ENCODE measurements at places on chromosomes 7 and 10. TPM values are rescaled to one million over a fixed set of nuclear protein-coding genes. Genes with fewer than 3 reads are reported as not detected.
A peak's percentile ranks its signal among the peaks of the same experiment; 100 is the strongest.

DNA sequence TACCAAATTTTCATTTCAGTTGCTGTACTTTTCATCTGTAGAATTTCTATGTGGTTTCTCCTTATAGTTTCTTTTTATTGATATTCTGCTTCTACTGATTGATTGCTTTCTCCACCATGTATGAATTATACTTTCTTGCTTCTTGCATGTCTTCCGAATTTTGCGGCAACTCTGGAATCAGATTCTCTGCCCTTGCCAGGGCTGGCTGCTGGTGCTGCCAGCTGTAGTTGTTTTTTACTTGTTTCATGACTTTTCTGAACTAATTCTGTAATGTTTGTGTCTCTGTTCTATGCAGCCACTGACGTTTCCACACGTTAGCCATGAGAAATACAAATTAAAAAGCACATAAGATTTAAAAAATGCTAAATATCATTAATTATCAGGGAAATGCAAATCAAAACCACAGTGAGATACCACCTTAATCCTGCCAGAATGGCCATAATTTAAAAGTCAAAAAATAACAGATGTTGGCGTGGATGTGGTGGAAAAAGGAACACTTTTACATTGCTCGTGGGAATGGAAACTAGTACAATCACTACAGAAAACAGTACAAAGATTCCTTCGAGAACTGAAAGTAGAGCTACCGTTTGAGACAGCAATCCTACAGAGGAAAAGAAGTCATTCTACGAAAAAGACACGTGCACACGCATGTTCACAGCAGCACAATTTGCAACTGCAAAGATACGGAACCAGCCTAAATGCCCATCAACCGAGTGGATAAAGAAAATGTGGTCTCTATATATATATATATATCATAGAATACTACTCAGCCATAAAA, 51.5 kb downstream of the MAD1L1 start:
- H3K27me3 ChIP-seq: no peaks in the 10 kb centered on the region
- H3K36me3 ChIP-seq: peaks cover 9% of the 10 kb centered on the region
- H3K4me1 ChIP-seq: peaks cover 2% of the 10 kb centered on the region
- H3K27ac ChIP-seq: no peak overlapping the region
- H3K4me3 ChIP-seq: no peak overlapping the region

- no peak overlapping the region for H3K27ac ChIP-seq
- no peaks in the 10 kb centered on the region for H3K36me3 ChIP-seq
- no peak overlapping the region for H3K4me3 ChIP-seq
- no peak for DNase-seq
- no peaks in the 10 kb centered on the region for H3K27me3 ChIP-seq
Observed at GRCh38 chr7:100568896-100569844, 4.5 kb downstream of the SAP25 start.

GRCh38 chr10:76337641-76338040, 906.2 kb downstream of the LRMDA start:
- DNase-seq: no peak
- no peak overlapping the region for H3K4me3 ChIP-seq
- H3K36me3 ChIP-seq: peaks cover 12% of the 10 kb centered on the region
- peak overlapping the region; percentile 89 for H3K27ac ChIP-seq

DNA sequence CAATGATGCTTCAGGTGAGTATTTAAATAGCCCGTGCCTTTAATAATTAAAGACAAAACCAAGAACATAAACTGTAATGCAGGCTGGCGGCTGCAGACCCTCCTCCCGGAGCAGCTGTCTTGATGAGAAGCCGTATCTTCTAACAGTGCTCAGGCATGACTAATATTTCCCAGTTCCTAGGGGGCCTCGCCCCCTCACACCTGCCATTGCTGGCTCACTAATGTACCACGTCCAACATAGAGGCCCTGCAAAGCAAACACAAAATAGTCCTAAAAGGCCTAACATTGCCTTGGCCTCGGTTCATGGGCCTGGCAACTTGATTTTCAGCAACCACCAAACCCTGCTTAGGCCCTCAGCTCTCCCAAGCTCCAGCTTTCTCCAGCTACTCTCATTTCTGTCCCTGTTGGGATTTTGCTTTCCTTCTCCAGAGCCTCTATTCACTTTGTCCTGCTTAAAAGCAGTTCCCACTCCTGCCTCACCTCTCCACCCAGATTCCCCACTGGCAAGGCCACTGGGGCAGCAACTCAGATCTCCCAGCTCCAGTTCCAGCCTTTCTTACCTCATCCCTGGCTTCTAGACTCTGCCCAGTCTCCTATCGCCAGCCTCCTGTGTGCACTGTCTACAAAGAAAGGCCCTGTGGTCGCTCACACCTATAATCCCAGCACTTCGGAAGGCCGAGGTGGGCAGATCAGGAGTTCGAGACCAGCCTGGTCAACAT, 16.2 kb downstream of the SORBS1 start:
- H3K27me3 ChIP-seq: peaks cover 23% of the 10 kb centered on the region
- no peaks in the 10 kb centered on the region for H3K4me1 ChIP-seq
- H3K4me3 ChIP-seq: no peak overlapping the region
- H3K27ac ChIP-seq: no peak overlapping the region

PITX3 gene
- not detected for total RNA-seq

BET1 gene
- total RNA-seq: 29.3 TPM

ACSL5 gene
- total RNA-seq: 0.57 TPM

EZH2 gene
- total RNA-seq: 14.9 TPM

AKR1C2 gene
- not detected for total RNA-seq

HTR5A gene
- not detected for total RNA-seq
